ENCODE measurements at places on chromosomes 1 and 21. TPM values are rescaled to one million over a fixed set of nuclear protein-coding genes. Genes with fewer than 3 reads are reported as not detected.

- no peak for DNase-seq
These were observed 441.6 kb downstream of the OMA1 start for GRCh38 chr1:58104960-58105359.

GRCh38 chr1:53391982-53392381 lies 64.1 kb upstream of the LRP8 start:
- no peak for DNase-seq

ANKRD35 gene
- 0.82 TPM for total RNA-seq

DNA sequence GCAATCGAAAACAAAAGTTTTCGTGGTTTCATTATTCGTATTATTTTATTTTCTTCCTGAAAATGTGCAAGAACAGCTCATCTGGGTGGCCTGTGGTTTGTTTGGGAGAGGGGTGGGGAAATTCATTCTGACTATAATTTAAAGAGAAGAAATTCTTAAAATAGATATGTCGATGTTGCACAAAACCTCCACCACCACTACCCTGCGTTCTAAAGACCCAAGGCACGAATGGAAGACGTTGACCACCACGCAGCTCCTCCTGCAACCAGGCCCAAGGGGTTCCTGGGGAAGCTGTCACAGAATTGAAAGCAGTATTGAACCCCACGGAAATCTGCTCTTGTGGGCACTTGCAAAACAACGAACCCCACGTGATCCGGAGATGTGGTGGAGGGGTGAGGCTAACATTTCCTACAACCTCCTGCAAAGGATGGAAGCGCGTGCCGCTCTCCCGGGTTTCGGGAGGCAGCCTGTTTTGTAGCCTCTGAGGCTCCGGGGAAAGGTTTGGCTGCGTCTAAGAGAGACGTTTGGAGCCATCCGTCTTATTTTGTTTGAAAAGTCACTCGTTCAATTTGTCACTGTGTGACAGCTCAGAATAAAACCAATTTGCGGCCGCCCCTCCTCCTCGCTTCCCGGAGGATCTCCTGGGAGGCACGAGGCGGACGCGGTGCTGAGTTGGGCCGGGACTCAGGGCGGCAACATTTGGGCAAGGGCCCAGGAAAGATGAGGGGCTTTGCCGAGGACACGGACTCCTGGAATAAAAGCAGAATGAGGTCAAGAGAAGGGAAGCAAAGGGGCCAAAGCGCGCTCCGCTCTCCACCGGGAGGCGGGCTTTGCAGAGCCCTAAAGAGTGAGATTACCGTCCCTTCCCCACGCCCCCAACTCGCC lies 810 bp upstream of the HLX start:
- DNase-seq = peak; percentile 25

MX2 gene
- 0.41 TPM for total RNA-seq

All from frontal cortex (tissue), 4 donors.